Sigmoid colon (tissue), 7 donors: ENCODE measurements at places on chromosomes 11 and 22.

DNA sequence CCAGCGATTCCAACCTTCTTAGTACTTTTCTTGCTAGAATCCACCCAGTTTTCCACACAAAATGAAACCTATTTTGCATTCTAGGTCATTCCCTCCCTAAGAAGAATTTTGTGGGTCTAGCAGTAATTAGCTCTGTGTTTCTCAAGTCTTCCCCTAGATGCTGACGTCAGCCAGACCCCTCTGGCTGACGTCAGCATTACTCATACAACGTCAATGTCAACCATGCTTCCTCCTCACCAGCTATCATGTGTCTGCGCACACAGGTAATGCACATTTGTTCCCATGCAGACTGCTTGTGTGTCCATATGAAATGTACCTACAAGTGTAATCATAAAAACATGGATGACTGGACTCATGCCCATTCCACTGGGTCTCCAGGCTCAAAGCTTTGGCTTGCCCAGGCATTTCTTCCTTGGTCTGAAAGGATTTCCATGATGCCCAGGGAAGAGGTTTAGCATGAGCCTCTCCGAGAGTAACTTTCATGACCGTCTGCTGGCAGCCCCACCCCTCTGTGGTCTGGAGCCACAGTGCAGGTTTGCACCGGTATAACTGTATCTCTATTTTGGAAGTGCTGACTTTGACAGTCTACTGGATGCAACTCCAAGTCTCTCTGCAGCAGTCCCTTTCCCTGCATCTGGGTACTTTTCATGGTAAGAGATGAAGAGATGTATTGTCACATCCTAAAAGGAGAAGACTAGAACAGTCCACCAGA lies 58.6 kb downstream of the DSCAML1 start:
- H3K27ac ChIP-seq: no peak overlapping the region
- no peaks in the 10 kb centered on the region for H3K36me3 ChIP-seq
- no peak for DNase-seq
- H3K4me3 ChIP-seq: no peak overlapping the region

- no peak overlapping the region for H3K27ac ChIP-seq
- H3K4me1 ChIP-seq: no peaks in the 10 kb centered on the region
- DNase-seq: no peak
- no peak overlapping the region for H3K4me3 ChIP-seq
- H3K36me3 ChIP-seq: no peaks in the 10 kb centered on the region
- no peaks in the 10 kb centered on the region for H3K27me3 ChIP-seq
These were observed 12.5 kb upstream of the TMPRSS6 start for GRCh38 chr22:37121887-37122591.

DNA sequence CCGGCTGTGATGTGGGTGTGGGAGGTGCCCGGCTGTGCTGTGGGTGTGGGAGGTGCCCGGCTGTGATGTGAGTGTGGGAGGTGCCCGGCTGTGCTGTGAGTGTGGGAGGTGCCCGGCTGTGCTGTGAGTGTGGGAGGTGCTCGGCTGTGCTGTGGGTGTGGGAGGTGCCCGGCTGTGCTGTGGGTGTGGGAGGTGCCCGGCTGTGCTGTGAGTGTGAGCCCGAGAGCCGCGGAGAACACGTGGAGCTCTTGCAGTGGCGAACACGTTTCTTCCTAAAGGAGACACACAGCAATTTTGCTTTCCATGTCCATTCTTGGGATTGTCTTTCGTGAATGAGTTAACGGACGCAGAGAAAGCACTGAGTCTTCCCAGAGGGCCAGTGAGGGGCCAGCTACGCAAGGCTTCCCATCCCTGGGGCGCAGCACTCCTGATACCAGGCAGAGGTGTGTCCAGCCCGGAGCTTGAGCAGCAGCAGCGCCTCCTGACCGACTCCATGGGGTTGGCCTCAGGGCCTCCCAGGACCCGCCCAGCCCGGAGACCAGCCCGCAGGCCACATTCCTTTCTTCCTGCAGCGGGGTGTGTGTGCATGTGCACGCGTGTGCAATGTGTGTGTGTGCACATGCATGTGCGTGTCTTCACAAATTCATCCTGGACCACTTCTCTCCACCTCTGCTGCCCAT lies 245.0 kb upstream of the B3GAT1 start:
- DNase-seq: peak; percentile 52
- H3K4me1 ChIP-seq: no peaks in the 10 kb centered on the region
- no peak overlapping the region for H3K27ac ChIP-seq
- H3K27me3 ChIP-seq: no peaks in the 10 kb centered on the region
- no peaks in the 10 kb centered on the region for H3K36me3 ChIP-seq

- peaks cover 15% of the 10 kb centered on the region for H3K4me1 ChIP-seq
- no peaks in the 10 kb centered on the region for H3K36me3 ChIP-seq
- no peak overlapping the region for H3K4me3 ChIP-seq
- no peak for DNase-seq
- H3K27me3 ChIP-seq: no peaks in the 10 kb centered on the region
These were observed 6.0 kb downstream of the RELT start for GRCh38 chr11:73382183-73382582.

- peaks cover 32% of the 10 kb centered on the region for H3K4me1 ChIP-seq
- H3K4me3 ChIP-seq: no peak overlapping the region
- H3K27ac ChIP-seq: peak overlapping the region; percentile 54
- no peaks in the 10 kb centered on the region for H3K27me3 ChIP-seq
These were observed 155.8 kb upstream of the RASSF10 start for GRCh38 chr11:12853325-12853651.

- H3K27ac ChIP-seq: no peak overlapping the region
- no peak overlapping the region for H3K4me3 ChIP-seq
- H3K36me3 ChIP-seq: peaks cover 25% of the 10 kb centered on the region
- H3K27me3 ChIP-seq: no peaks in the 10 kb centered on the region
These were observed 9.0 kb upstream of the RRM1 start for GRCh38 chr11:4085575-4085974.

- no peak for DNase-seq
- H3K4me1 ChIP-seq: peaks cover 9% of the 10 kb centered on the region
- no peaks in the 10 kb centered on the region for H3K36me3 ChIP-seq
- no peak overlapping the region for H3K4me3 ChIP-seq
- H3K27me3 ChIP-seq: no peaks in the 10 kb centered on the region
- peak overlapping the region; percentile 3 for H3K27ac ChIP-seq
These were observed 38.5 kb upstream of the NUP50 start for GRCh38 chr22:45125188-45125587.

DNA sequence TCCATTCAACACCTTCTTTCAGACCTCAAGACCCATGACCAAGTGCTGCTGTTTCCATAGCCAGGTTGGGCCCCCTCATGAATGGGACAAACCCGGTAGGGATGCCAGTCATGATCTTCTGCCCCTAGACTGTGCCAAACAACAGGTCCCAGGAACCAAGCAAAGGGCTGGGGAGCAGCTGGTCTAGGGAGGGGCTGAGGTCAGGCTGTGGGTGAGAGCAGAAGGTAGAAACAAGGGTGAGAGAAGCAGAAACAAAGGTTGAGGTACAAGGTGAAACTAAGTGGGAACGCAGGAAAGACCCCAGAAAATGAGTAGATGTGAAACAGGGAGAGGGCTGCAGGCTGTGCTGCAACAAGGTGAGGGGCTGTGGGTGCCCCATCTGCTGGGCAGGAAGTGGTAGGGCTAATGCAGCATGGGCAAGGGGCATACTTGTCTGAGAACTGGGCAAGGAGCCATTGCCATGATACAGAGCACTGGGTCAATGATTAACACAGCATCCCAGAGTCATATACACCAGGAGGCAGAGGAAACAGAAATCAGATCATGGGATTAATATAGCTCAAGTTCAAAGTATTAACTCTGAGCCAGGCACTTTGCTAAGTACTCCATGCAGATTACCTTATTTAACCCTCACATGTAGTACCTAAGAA lies 45.9 kb downstream of the SLC1A2 start:
- DNase-seq: no peak
- H3K27ac ChIP-seq: no peak overlapping the region
- H3K4me1 ChIP-seq: no peaks in the 10 kb centered on the region
- H3K36me3 ChIP-seq: no peaks in the 10 kb centered on the region
- H3K27me3 ChIP-seq: no peaks in the 10 kb centered on the region
